ENCODE measurements at places on chromosomes 7 and 10.

- DNase-seq = no peak
Measured at GRCh38 chr7:99326408-99326782, 697 bp downstream of the ARPC1A start.

GRCh38 chr10:22875581-22875980 is 52.3 kb upstream of the ARMC3 start:
- DNase-seq = no peak

- no peak for DNase-seq
Measured at GRCh38 chr10:20271490-20271889, 455.3 kb downstream of the PLXDC2 start.

GRCh38 chr7:882336-883035 is 6.1 kb downstream of the GET4 start:
- DNase-seq = no peak

- no peak for DNase-seq
Measured at GRCh38 chr10:34437906-34438305, 377.2 kb downstream of the PARD3 start.

DNA sequence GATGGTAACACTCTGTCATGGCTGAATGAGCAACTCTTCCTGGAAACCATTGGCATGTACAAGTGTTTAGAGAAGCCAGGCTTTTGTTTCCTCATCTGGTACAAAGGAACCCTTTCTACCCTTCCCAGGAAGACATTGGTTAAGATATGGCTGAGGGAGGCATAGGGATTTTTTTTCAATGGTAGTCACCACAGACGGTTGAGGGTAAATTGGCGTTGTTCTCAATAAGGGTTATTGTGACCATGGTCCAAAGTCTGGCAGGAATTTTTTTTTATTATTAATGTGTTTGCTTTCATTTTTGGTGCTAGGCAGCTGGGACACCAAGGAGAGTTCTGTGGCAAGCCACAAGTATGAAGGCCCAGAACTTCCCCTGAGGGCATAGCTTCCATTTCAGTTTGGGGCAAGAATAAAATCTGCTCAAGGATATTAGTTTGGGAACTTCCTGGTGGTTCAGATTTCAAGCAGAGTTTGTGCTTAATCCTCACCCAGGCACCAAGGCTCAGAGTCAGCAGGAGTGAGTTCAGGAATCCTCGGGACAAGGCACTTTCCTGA is at the start of gene PLEKHS1:
Gene PLEKHS1, plus strand, starts transcription at position 502 of the 552 bp plus-strand sequence. CDS start 3,596 bp downstream, outside the sequence.
- DNase-seq = peak; percentile 20

DNA sequence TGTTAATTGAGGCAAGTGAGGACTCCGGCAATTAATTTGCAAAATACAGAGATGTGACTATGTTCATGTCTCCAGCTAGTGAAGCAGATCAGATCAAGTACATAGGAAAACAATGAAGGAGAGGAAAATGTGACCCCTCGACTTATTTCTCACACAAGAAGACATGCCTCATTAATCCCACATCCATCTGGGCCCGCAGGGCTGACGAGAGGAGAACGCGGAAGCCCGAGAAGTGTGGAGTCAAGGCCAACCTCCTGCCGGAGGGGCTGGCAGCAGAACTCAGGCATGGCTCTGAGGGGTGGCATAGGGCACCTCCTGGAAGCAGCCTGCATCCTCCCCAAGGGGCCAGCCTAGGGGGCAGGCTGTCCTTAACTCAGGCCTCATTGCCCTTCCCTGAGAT is 54.4 kb downstream of the ZNF503 start:
- DNase-seq = no peak

DNA sequence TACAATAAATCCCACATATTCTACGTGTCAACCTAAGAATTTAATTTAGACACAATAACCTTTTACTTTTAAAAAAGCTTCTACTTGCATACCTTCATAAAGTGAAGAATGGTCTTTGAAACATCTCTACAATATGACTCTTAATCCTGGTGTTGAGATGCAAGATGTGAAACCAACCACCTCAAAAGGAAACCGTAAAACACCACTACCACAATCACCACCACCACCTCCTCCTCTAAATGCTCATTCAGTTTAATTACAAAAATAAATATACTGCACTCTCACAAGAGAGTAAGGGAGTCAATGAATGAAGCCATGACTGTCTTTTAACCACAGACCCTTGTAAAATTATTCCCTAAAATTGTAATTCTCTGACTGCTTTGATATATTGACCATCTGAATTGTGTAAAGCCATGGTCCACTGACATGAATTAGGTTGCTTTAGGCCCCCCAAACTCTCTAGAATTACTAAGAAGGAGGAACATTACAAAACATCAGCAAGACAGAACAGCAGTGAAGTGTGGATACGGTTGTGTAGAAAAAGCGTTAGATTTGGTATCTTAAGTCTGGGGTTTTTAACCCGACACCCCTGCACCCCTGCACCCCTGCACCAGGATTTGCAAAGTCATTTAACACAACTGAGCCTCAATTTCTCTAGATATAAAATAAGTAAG is 171.4 kb downstream of the SFMBT2 start:
- DNase-seq = no peak

DNA sequence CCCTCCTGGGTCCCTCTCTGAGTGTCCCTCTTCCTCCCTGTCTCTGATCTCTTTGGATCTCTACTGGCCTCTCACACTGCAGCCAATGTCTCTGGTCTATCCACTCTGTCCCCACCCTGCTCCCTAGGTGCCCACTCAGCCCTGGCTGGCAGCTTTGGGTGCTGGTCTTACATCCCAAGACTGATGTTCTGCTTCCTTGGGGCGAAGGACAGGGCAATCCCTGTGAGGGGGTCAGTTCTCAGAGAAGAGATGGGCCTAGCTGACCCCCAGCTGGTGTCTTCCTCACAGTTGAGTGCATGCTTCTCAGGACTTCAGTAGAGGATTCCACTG is 51.7 kb upstream of the CAMK2B start:
- no peak for DNase-seq

DNA sequence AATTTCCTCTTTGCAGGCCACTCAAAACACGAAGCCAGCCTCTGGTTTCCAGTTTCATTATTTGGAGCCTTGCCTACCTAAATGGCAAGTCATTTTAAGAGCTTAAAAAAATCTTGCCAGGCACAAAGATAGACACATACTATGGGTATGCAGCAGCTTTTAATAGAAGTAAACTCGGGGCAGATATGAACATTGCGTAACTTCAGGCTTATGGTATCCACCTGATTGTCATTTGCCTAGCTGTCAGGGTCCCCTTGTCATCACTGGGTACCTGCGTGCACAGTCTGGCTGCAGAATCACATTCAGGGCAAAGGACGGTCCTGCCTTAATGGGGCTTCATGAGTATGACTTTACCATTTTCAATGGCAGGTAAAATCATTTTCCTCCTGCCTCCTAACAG is 466.1 kb upstream of the NRP1 start:
- no peak for DNase-seq

GRCh38 chr7:106111655-106112117 is 426 bp downstream of the SYPL1 start:
- DNase-seq = no peak

- no peak for DNase-seq
Measured at GRCh38 chr10:93305122-93305521, 177.0 kb downstream of the MYOF start.

GRCh38 chr7:139763330-139763729 is 14.5 kb downstream of the HIPK2 start:
- DNase-seq = no peak

- no peak for DNase-seq
Measured at GRCh38 chr10:13972609-13973008, 358.1 kb downstream of the FRMD4A start.

DNA sequence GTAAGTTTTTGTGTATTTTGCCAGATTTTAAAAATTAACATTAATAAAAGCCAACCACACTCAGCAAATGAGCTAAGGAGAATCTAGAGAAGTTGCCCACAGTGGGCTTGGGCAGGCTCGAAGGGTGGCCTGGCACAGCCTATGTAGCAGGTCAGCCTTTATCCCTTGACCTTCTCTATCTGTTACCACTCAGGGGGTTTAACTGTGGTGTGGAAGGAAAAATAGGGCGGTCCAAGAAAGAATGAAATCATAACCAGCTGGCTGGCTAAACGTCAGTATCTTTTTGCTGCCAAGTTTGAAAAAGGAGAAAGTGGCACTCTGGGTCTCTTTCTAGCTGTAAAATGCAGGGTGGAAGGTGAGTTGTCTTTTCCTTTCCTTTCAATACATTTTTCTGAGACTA is 130.3 kb upstream of the ASAH2 start:
- DNase-seq = no peak

GRCh38 chr10:37476285-37476684 is 350.9 kb downstream of the ANKRD30A start:
- DNase-seq = no peak

- peak; percentile 50 for DNase-seq
Measured at GRCh38 chr10:63166742-63167258, 33.7 kb downstream of the NRBF2 start.

DNA sequence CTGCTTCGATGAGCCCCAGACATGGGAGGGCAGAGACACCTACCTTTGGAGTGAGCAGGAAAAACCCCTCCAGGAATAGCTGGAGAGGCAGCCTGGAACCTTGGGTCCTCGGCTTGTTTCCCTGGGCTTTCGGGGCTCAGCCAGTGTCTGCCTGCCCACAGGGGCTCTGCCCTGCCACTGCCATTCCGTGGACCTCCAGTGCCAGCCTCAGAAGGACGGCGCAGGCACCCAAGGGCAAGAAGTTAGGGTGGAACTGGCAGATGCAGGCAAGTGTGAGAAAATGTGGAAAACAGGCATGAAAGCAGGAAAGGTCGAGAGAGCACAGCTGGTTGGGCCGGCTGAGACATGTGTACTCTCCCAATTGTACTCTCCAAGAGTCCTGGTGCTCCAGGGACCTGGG is 281.5 kb downstream of the GRID1 start:
- no peak for DNase-seq

GRCh38 chr10:77626266-77626935 is 11.2 kb downstream of the KCNMA1 start:
- DNase-seq = no peak

DNA sequence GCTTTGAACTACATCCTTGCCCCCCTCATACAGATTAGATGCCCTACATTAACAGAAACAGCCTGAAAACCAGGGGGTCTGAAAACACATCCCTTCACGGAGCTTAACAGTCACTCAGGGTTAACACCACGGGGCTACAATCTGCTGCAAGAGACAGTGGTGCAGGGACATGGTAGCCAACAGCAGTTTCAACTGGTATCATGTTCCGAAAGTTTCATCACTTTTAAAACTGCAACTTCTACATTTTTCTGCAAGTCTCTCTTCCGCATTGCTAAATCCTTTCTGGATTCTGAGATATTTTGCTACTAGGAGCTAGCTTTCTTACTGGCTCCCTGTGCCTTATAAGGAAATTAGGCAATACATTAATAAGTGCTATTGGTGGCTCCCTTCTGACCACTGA is 92.6 kb downstream of the JAZF1 start:
- DNase-seq = no peak

DNA sequence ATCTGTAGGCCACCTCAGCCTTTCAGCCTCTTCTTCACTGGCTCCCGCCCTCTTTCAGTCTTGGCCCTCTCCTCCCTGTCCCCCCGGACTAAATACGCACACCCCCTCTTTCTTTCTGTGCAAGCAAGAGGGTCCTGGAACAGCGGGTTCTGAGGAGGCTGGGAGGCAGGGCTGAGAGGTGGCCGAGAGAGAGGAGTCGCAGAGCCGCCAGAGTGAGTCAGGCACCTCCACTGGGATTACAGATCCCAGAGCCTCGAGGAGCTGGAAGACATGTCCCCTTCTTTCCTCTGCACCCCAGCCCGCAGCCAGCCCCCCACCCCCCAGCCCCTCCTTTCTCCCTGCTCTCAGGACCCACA is 182 bp downstream of the CCDC136 start:
- no peak for DNase-seq

- DNase-seq = no peak
Measured at GRCh38 chr10:71077143-71077581, 135.2 kb upstream of the UNC5B start.

DNA sequence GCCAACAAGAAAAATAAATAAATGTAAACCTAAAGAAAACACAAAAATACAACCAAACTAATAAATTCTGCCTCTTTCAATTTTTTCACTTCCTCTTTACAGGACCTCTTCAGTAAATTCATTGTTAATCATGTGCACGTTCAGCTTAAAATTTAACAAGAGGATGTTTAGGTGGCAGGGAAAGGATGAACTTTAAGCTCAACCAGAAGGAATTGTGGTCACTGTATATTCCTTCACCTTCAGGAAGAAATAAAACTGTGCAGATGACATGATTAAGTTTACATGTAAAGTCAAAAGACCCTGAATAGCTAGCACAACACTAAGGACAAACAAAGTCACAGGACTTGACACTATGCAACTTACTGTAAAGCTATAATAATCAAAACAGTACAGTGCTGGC is 33.0 kb downstream of the KIF5B start:
- DNase-seq = no peak

DNA sequence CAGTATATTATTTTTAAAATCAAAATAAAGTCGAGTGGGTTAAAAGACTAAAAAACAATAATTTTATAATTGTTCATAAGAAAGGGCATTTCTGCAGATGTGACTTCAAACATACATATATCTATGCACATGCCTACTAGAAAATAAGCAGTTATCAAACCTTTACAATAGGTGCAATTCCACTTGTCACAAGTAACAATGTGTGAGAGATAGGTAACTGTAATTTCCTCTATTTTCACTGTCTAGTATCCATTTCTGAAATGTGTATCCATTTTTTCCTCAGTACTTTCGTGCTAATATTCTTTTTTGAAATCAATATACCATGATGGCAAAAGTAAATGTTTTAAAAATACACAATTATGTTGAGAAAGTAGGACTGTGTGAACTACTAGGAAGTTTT is 96.9 kb upstream of the GNAI1 start:
- DNase-seq = no peak

- DNase-seq = no peak
Measured at GRCh38 chr7:91264924-91265681, 870 bp downstream of the FZD1 start.

- no peak for DNase-seq
Measured at GRCh38 chr10:59901470-59901869, 4.9 kb downstream of the CCDC6 start.

DNA sequence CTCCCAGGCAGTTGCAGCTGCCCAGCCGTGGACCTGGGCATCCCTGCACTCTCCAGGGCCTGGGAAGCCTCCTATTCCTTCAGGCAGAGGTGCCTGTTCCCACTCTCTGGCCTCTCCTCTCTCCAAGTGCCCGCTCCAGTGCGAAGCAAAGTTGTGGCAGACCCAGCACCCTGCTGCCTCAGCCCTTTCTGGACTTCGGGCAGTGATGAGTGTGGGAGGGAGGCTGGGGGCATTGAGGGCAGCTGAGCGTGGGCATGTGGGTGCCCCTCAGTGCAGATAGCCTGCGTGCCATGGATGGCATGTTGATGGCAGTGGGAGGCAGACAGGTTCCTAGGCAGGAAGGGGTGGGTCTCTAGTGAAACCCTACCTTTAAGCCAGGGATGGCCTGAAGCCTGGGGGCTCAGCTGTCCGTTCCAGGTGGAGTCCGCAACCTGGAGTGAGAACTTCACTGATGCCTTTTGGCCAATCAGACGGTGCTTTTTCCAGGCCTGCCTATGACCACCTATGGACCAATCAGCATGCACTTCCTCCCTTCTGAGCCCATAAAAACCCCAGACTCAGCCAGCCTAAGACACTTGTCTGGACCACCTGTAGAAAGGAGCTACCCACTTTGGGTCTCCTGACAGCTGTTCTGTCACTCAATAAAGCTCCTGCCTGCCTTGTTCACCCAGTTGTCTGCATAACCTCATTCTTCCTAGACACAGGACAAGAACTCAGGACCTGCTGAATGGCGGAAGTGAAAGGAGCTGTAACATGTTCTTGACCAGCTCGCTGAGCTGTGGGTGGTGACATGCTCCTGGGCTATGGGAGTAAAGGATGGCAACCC is 26.1 kb downstream of the SVIL start:
- no peak for DNase-seq

All from SK-N-MC (cell line).